ENCODE measurements at places on chromosomes 5 and 9.

DNA sequence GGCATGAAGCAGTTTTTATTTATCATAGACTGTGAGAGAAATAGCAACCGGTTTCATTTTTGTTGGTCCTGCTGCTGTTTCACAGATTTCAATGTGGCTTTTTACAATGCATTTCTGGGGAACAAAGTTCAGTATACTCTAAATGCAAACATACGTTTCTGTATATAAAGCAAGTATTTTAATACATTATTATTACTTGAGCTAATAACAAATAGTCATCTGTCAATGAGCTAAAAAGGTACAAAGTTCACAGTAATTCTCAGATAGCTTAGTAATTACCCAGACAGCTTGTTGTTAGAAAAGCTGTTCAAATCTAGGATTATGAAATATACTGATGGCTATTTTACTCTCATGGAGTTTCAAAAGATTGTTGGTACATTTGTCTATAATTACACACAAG lies 50.8 kb downstream of the PBX3 start:
- DNase-seq, result no peak

- DNase-seq, result no peak
Observed at GRCh38 chr5:10592601-10593000, 28.7 kb downstream of the ANKRD33B start.

DNA sequence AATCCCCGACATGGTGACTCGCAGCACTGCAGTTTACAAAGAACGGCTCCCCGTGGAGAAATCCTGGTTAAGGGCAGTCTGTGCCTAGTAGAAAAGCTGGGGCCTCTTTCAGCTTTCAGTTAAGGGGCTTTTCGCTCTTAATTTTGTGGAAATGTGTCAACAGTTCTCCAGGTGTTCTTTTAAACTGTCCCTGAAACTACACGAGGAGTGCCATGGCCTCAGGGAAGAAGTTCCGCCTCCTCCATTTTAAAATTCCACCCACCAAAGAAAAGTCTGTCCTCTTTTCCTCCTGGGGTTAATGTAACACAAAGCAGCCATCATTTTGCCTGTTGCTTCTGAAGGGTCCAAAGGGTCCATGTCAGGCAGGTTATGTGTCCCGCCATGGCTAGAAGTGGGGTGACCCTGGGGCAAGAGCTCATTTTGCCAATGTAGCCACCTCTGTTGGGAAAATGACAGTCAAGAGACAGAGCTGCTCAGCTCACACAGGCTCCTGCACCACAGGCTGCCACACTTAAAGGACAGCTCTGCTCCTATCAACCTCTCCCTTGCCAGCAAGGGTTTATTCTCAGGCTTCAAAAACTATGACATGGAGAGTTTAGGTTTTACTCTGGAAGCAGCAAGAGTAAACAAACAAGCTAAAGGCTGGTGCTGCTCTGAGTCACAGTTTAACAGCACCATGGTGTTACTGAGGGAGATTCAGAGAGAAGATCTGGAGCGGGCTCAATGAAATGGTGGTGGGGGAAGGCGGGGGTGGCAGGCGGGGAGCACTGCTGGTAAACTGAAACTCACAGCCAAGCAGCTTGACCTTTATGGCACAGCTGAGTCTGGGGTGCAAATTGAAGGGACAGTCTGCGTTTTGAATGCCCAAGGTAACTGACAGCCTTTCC lies 3.2 kb downstream of the WHRN start:
- no peak for DNase-seq

DNA sequence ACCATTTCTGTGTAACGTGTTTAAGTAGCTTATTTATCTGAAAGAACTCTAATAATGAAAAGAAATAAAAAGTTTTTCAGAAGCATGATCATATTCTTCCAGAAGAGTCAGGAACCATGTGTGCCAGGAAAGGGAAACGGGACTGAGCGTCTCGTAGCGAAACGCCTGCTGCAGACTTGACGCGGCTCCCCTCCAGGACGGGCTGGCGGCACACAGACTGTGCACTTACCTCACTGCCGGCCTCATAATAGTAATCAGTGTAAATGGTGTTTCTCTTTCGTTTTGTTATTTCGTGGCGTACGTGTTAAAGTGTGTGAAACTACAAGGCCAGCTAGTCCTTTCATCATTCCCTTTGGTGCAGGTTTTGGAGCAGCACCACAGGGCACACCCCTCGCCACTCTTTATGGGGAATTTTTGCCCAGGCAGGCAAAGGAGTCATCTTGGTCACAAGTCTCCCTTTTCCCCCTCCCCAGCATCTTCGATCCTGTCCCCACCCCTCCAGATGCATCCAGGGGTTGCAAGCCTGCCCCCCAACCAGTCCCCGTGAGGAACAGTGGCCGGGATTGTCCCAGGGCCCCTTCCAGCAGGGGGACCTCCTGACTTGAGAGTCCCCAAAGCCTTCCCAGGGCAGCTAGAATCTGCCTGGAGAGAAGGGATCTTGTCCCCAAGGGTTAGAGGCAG lies 233.1 kb downstream of the FANCC start:
- DNase-seq, result no peak

- no peak for DNase-seq
Observed at GRCh38 chr5:41539454-41539853, 29.1 kb upstream of the PLCXD3 start.

DNA sequence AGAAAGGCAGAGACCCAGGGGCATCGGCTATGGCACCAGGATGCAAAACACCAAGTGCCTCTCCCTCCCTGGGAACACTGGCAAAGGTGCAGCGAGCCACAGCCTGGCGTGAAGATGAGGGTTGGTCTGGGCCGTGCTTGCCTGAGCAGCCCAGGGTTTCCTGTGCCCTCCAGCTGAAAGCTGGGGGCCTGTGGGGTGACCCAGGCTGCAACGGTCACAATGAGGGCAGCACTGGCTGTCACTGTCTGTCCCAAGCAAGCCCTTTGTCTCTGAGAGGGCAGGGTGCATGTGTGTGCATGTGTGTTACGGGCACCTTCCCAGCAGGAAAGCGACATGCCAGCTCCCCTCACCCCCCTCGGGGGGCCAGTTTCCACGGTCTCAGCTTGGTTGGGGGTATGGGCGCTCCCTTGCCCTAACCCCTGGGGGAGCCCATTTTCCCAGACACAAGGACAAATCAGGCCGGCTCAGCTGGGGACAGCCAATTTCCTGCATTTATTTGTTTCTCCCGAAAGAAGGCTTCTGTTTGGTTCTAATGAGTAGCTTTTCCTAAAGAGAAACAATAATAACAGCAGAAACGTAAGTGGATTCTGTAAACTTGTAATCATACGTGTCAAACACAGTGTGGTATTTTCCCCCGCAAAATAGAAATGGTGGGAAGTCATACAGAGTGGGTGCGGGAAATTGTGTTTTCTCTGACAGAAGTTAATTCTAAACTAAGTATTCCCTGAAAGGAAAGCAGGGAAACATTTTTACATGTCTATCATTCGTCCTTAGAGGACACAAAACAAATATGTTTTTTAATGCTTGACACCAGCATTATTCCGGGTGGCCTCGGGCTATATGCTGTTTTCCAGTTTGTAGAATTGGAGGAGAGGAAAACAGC lies 21.3 kb downstream of the MRPL36 start:
- no peak for DNase-seq

DNA sequence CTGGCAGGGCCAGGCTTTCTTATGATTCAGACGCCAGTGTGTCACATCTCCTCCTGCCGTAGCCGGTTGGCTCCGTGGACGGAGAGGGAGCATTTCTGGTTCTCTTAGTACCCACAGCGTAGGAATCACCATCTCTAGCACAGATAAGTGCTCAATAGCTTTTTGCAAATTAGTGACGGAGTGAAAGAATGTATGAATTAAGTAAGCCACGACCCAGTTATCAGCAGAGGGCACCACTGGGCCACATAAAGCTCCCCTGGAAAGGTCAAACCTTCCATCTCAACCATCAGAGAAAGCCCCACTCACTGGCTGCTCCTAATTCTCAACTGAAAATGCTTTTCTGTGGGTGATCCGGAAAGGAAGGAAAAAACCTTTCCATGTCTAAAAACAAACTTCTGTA lies 317.0 kb upstream of the ADCY2 start:
- peak; percentile 1 for DNase-seq

DNA sequence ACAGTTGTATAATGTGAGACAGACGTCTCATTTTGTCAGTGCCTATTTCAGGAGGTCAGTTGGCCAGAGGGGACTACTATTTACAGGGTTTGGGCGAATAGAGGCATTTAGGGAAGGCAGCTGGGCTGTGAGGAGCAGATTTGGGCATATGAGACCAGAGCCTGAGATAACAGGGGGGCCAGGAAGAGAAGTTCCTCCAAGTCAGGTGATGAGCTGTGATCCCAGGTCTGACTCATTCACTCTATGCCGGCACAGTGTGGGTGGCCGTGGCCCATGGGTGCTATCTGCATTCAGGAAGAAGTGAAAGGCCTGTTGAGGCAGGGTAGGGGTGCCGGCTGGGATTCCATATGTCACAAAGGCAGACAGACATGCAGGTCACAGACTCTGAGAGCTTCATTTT lies 142.8 kb downstream of the PDZD2 start:
- DNase-seq, result no peak

DNA sequence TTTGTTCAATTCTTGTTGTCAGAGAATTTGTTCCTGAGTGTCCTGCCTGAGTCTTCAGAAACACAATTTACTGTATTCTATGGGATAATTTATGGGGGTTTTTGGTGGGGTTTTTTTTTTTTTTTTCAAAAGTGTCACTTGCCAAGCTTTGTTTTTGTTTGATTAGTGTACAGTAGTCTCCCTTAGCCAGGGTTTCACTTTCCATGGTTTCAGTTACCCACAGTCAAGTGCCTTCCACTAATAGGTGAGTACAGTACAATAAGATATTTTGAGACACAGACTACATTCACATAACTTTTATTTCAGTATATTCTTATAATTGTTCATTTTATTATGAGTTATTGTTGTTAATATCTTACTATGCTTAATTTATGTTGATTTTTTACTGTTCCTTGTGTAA lies 25.0 kb upstream of the AUH start:
- no peak for DNase-seq

- no peak for DNase-seq
Observed at GRCh38 chr9:80062567-80062966, 490.8 kb downstream of the TLE4 start.
